Vagina (tissue), 2 donors: ENCODE measurements at places on chromosomes 11 and 22.

- DNase-seq = no peak
These were observed 25.9 kb downstream of the KMT2A start for GRCh38 chr11:118462178-118462577.

DNA sequence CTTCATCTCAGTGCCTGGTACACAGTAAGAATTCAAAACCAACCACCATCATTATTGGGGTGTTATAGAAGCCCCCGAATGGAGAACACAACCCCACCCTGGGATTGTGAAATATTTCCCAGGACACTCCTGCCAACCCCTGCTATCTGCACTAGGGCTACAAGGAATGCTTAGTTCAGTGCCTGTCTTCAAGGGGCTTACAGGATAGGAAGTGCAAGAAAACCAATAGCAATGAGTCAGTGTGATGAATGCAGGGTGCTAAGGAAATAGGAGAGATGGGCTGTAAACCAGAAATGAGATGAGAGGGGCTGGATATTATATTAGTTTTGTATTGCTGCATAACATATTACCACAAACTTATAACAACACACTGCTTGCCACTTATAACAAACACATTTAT is 965 bp upstream of the ASCC2 start:
- DNase-seq = no peak

GRCh38 chr11:125394296-125394695 is 101.8 kb downstream of the FEZ1 start:
- no peak for DNase-seq

- DNase-seq = no peak
These were observed 80.1 kb downstream of the EFCAB6 start for GRCh38 chr22:43731988-43732387.

DNA sequence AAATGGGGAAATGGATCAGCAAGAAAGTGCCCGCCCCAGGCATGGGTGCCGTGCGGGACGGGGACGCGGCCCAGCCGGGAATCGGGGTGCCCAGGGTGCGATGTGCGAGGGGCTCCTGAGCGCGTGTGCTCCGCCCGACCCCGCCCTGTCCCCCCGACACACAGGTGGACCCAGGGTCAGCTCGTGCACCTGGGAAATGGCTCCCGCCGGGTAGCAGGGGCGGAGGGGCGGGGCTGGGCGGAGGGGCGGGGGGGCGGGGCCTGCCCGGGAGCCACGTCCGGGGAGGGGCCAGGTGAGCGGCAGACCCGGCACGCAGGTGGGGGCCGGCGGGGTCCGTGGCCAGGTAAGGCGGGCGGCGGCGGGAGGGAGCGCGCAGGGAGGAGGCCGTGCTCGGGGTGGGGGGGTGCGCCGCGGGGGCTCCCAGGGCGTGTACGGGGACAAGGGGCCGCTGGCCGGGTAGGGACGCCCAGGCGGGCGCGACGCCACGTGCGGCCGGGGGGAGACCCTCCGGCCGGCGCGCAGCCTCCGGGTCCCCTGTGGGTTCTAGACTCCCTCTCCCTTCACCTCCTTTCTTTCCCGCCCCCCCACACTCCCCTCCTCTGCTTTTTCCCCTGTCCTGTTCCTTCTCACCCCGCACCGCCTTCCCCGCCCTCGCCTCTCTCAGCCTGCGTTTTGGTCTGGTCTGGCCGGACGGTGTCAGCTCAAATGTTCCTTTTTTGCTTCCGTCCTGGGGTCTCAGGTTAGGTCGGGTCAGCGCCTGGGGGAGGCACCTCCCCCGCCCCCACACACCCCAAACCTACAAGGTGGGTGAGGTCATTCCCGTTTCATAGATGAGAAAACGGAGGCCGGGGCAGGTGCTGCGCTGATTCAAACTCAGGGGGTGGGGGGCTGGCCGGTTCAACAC is at the start of gene ARHGAP8:
TSS of gene ARHGAP8 (plus strand) at position 291 of the 904 bp plus-strand sequence. CDS start 33,953 bp downstream, outside the sequence.
- no peak for DNase-seq
